ENCODE measurements at places on chromosomes 2 and 18.

- no peak for DNase-seq
Measured at GRCh38 chr2:8214036-8214615, 467.7 kb upstream of the ID2 start.

DNA sequence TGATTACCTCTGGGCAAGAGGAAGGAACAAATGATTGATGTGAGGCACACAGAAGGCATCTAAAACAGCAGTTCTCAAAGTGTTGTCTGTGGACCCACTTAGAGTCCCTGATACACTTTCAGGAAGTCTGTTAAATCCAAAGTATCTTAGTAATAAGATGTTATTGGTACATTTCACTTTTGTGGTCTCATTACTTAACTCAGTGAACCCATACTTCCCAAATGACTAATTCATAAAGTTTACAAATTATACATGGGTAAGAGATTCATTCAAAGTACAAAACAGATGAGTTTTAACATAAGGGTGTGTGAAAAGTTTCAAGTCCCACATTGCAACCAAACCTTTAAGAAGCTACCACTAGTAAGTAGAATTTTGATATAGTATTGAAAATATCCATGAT lies 440.5 kb downstream of the NUP35 start:
- no peak for DNase-seq

DNA sequence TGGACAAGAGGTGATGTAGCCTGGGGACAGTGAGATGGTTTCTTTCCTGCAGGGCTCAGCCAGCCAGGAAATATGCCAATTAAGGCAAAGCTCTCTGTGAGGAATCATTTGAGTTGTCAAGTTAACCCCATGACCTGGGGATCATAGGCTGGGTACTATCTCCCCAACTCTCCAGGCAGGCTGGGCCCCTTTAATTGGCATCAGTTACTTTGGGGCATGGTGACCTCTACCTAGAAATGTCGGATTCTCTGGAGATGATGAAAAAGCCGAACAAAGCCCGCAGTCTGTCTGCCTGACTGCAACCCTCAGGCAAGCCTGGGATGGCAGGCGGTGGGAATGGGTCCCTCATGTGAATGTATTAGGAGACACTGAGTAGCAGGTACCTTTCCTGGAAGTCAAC lies 193.5 kb upstream of the SMAD2 start:
- no peak for DNase-seq

GRCh38 chr2:23457990-23458682 lies 73.2 kb downstream of the KLHL29 start:
- DNase-seq, result no peak

DNA sequence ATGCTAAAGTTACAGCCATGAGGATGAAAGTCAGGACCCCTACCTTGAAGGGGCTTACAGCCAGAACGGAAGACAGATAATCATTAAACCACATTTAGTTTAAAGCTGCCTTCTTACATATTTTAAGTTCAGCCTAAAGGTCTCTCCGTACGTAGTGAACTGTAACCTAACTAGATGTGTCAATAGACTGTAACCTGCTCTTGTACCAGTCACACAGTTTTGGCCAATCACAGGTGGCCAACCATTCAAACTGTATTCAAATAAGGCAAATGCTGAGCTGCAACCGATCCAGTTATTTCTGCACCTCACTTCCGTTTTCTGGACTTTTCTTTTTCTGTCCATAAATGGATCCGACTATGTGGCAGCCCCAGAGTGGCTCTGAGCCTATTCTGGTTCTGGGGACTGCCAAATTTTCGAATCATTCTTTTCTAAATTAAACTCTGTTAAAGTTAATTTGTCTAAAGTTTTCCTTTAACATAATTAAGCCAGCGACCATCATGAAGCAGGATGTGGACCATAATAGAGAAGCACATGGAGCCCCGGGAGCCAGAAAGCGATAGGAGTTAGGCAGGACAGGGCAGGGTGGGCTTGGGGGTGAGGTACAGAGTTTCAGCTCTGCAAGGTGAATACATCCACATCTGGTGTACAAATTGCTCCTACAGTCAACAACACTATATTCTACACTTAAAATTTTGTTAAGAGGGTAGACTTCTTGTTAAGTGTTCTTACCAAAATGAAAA lies 48.4 kb upstream of the YPEL5 start:
- DNase-seq, result no peak

- DNase-seq, result no peak
Measured at GRCh38 chr2:158174495-158174894, 72.8 kb downstream of the UPP2 start.

DNA sequence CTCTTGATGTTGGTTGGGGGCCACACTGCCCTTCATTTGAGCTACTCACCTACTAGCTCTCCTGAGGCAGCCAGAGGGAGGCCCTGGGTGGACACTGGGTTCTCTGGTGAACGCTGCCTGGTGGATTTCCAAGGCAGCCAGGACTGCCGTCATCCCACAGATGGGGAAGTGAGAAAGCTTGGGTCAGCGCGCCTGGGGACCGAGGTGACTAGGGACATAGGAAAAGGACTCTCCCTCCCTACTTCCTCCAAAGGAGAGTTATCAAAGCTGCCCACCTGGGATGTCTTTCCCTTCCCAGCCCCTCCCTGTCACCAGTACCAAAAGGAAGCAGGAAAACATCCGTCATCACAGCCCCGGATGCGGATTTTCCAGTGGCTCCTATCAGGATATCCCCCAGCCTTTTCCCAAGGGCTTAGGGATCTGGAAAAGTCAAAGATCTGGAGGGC lies 3.8 kb upstream of the SEMA4C start:
- no peak for DNase-seq

GRCh38 chr2:41896186-41896846 lies 151.5 kb upstream of the PKDCC start:
- DNase-seq, result no peak

DNA sequence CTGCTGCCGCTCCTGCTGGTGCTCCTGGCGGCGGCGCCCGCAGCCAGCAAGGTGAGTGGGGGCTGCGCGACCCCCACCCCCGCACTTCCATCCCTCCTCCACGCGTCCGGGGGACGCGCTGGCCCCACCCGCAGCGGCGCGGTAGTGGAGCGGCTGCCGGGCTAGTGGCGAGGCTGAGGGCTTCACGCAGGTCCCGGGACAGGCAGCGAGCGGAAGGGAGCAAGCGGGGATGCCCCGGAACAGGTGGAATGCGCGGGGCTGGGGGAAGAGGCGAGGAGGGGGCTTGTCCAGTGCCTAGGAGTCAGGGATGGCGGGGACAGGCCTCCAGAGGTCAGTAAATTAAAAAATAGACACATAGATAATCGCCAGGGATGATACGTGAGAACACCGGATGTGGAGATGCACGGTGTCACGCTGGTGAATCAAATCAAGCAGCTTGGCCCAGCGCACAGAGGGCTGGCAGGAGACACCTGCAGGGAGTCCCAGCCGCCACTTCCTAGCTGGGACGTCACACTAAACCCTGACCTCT lies 403 bp downstream of the COL4A3 start:
- DNase-seq, result no peak

DNA sequence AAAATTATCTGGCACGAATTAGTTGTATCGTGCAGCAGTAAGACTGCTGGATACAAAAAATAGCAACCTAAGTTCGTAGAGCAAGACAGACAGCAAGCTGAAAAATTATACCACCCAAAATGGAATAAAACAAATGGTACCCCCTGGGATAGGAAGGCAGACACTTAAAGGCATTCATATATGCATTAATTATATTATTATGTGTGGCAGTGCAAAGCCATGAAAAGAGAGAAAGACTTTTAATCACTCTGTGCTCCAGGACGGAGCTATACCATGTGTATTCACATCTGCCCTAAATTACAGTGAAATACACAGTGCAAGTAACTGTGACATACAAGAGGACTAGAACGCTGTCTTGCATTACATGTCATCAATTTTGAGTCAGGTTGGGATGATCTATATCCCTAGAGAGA lies 235.9 kb downstream of the GULP1 start:
- DNase-seq, result no peak

DNA sequence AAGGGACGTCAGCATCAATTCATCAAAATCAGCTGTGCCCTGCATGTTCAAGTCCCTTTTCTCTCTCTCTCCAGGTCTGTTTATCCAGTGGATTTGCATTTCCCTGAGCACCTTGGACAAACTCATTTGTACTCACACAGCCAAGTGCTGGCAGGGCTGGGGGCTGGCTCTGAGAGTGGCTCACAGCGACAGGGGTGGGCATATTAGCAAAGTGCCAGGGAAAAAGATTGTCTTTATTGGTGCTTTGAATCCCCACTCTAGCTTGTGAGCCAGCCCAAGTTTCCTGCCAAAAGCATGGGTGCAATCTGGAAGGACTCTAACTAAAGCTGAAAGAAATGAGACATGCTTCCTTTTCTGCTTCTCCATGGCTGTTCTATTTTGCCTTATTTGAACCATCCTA lies 56.6 kb downstream of the ACOXL start:
- peak; percentile 14 for DNase-seq

- no peak for DNase-seq
Measured at GRCh38 chr2:119943058-119943457, 69.8 kb upstream of the EPB41L5 start.

GRCh38 chr2:219422952-219423534 lies 4.9 kb downstream of the DES start:
- no peak for DNase-seq

- no peak for DNase-seq
Measured at GRCh38 chr18:37493352-37493935, 72.2 kb downstream of the CELF4 start.

DNA sequence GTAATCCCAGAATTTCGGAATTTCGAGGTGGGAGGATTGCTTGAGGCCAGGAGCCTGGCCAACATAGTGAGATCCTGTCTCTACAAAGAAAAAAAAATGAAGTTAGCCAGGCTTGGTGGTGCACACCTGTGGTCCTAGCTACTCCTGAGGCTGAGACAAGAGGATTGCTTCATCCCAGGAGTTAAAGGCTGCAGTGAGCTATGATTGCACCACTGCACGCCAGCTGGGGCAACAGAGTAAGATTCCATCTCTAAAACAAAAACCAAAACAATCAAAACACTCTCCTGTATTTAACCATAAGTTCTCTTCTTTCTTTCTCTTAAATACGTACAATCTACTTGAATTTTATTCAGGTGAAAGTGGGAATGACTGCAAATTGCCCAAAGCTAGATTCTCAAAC lies 33.8 kb upstream of the NEDD4L start:
- DNase-seq, result no peak

DNA sequence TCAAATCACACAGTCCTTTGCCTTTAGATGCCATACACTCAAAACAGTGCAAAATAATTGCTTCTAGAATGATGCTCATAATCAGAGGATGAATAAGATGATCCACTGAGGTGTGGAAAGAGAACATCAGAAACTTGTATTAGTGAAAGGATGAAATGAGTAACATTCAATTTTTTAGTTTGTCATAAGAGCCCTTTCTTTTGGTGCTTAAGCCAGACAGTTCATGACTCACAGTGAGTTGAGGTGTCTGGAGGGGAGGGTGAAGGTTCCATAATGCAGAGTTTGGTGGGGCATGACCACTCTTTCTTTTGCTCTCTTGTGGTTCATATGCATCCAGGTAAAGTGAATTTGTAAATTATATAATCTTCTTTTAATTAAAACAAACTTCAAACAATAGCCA lies 415.0 kb upstream of the CELF4 start:
- no peak for DNase-seq

- DNase-seq, result no peak
Measured at GRCh38 chr2:166775176-166775575, 113.1 kb upstream of the XIRP2 start.

- DNase-seq, result no peak
Measured at GRCh38 chr2:151437630-151438029, 27.9 kb downstream of the RIF1 start.

DNA sequence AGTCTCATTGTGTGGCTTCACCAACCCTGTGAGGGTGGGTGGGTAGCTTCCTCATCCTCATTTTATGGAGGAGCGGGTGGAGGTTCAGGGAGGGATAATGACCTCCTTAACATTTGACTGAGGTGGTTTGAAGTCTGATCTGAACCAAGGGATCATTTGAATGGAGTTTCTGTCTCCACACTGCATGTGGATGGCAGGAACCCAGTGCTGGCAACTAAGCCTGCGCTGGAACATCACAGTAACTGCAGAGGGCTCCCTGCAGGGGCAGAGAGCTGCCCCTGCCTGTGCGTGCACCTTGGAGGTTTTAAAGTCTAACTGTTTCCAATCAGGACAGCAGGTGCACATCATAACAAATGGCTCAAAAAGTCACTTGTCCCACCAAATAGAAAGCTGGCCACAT lies 3.3 kb downstream of the AGAP1 start:
- DNase-seq, result no peak

- no peak for DNase-seq
Measured at GRCh38 chr2:221106241-221106640, 465.9 kb downstream of the EPHA4 start.

GRCh38 chr2:18630101-18630500 lies 40.7 kb upstream of the NT5C1B start:
- DNase-seq, result no peak

GRCh38 chr2:54962511-54962910 lies 87.7 kb downstream of the RTN4 start:
- DNase-seq, result no peak

- DNase-seq, result no peak
Measured at GRCh38 chr2:196230061-196230854, 58.9 kb upstream of the STK17B start.

DNA sequence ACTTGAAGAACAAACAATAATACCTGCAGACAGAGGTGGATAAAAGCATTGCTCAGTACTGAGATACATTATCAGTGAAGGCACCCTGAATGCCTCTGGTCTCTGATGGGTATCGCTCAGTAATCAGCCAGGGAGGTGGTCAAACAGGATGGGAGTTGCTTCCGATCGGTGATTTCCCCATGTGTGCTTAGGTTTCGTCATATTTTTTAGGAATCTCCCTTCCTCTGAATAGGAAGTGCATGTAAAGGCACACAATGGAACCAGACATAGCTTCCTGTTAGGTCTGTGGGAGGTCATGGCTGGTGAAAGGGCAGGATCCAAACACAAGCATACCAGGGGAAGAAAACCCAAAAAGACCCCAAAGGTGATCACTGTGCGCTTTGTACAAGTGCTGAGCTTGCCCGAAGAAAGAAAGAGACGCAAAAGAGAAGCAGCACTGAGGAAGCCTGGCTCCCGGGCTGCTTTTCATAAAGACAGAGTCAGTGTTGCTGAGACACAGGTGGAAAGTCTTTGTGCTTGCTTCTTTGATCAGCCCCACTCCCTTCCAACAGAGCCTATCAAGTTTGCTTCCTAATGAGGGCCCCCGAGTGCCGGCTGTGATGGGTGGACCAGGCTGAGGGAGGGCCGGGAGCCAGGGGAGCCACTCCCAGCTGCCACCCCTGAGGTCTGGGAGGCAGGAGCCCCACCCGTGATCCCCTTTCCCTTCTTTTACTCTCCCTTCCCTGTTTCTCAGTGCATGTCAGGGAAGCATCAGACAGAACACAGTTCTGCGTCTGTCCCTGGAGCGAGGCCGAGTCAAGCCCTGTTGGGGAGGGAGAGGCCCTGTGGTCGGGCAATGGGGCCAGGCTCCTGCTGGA lies 138.2 kb downstream of the SH3RF3 start:
- DNase-seq, result no peak

Data from H1 (cell line).